Stimulated activated CD4-positive, alpha-beta T cell treated with anti-CD3 and anti-CD28 coated beads, Interleukin-1b, Interleukin-23, amount 100 ng/mL, for 1 hour (primary cell): ENCODE measurements at places on chromosomes 2 and 18.

DNA sequence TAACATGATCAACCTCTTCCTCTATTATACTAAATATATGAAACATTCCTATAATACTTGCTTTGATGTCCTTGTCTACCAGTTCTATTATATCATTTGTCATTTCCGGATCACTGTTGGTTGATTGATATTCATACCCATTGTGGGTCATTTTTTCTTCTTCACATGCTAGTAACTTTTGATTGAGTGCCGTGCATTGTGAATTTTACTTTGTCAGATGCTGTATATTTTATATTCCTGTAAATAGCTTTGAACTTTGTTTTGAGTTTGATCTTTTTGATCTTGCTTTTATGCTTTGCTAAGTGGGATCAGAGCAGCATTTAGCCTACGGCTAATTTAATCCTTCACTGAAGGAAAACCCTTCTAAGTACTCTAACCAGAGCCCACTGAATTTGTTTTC, 168.9 kb upstream of the RAB6C start:
- no peak for DNase-seq

- DNase-seq, result no peak
Observed at GRCh38 chr18:46609048-46609447, 48.0 kb downstream of the LOXHD1 start.

- DNase-seq, result peak; percentile 21
Observed at GRCh38 chr2:241739651-241740050, 5.2 kb downstream of the D2HGDH start.

DNA sequence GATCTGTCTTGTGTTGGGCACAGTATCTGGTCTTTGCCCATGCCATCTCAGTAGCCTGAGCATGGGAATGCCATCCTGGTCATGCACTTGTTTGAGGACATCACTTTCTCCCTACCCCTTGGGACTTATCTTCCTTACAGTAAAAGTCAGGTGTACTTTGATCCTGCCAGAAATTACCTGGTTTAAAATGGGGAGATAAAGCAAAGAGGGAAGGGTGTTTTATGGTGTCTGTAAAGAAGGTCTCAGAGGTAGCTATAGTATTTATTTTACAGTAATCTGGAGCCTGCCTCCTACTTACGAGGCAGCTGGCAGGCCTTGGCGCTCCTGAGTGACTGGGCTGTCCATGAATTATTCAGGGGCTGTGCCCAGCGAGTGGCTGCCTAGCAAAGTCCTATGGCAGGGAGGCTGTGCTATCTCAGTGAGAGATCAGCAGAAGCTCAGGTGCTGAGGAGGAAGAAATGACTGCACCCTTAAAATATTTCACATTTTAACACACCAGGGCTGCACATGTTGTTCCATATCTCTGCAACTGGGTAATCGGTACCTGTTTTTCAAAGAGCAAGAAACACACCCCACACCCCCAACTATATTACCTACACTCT, 93.9 kb downstream of the SPTBN1 start:
- DNase-seq, result no peak

GRCh38 chr18:23563377-23564043, 22.8 kb downstream of the NPC1 start:
- DNase-seq, result no peak

DNA sequence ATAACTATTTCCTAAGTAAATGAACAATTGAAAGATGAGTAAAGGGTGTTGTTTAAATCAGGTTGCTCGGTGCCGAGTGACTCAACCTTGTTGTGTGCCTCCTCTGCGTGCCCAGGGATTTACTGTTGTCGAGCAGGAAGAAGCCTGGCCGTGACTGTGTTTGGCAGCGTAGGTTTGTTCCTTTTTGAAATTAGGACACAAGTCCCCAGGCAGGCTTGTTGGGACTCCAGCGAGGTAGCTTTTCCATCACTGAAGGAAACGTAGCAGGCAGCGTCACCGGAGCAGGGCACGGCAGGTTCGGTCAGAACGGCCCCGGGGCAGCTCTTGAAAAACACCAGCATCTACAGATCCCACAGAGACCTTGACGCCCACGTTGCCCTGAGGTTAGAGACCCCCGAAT, 48.6 kb downstream of the TMEM18 start:
- no peak for DNase-seq

DNA sequence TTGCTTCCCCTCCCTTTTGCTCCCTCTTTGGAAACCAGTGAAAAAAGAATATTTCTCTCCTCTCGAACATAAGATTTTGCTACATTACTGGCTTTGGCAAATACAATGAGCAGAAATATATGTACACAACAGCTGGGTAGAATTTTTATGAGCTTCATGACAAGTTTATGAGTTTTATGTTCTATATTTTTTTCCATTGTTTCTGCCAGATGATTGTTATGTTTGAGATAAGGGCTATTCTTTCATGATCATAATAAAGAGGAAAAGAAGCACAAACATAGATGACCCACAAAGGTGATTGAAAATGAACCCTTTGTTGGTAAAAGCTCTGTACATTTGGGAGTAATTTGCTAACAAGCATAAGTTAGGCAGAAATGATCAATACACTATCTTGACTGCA, 14.8 kb upstream of the TFPI start:
- no peak for DNase-seq
